Upper lobe of left lung (tissue), 6 donors: ENCODE measurements at places on chromosomes 5 and 9. TPM values are rescaled to one million over a fixed set of nuclear protein-coding genes. Genes with fewer than 3 reads are reported as not detected.

GRCh38 chr9:89022001-89022759 is 30.9 kb downstream of the S1PR3 start:
- DNase-seq, result no peak

- peak; percentile 71 for DNase-seq
These were observed 206.3 kb downstream of the GABBR2 start for GRCh38 chr9:98502311-98502975.

- no peak for DNase-seq
These were observed 460.4 kb upstream of the RORB start for GRCh38 chr9:74036549-74037231.

GRCh38 chr9:1087120-1087881 is 37.1 kb downstream of the DMRT2 start:
- no peak for DNase-seq

DNA sequence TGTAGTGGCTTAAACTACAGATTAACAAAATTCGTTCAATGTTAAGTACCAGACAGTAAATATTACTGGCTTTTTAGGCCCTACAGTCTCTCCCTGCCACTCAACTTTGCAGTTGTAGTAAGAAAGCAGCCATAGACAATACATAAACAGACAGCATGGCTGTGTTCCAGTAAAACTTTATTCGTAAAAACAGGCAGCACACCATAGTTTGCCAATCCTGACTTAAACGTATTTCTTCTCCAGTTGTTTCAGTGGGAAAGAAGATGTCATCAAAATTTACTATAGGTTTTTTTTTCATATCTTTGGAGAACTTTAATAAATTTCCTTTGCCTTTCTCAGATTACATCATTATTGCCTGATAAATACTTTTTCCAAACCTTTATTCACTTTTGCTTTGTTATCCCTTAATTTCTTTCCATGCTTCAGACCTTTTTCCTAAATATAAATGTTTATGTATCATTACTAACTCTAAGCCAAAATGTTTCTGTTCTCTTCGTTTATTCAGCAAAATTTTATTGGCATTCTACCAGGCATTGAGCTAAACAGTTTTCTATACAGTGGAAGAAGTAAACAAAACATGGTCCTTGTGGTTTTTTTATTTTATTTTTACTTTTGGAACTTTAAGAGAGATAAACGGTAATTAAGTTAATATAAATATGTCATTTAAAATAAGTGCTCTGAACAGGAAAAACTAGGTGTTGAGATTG is 64.5 kb downstream of the SLF1 start:
- DNase-seq, result no peak

GRCh38 chr9:124346347-124347163 is 68.7 kb downstream of the PSMB7 start:
- DNase-seq, result peak; percentile 79

DNA sequence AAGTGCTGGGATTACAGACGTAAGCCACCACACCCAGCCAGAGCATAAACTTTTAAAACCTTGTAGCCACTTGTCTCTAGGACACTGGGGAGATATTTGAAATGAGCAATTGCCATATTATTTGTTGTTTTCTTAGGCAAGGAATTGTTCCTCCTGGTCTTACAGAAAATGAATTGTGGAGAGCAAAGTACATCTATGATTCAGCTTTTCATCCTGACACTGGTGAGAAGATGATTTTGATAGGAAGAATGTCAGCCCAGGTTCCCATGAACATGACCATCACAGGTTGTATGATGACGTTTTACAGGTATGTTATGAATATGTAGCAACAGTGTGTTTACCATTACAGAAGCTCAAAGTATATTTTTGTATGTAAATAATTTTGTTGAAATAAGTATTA is 30.5 kb downstream of the SFXN1 start:
- no peak for DNase-seq

DNA sequence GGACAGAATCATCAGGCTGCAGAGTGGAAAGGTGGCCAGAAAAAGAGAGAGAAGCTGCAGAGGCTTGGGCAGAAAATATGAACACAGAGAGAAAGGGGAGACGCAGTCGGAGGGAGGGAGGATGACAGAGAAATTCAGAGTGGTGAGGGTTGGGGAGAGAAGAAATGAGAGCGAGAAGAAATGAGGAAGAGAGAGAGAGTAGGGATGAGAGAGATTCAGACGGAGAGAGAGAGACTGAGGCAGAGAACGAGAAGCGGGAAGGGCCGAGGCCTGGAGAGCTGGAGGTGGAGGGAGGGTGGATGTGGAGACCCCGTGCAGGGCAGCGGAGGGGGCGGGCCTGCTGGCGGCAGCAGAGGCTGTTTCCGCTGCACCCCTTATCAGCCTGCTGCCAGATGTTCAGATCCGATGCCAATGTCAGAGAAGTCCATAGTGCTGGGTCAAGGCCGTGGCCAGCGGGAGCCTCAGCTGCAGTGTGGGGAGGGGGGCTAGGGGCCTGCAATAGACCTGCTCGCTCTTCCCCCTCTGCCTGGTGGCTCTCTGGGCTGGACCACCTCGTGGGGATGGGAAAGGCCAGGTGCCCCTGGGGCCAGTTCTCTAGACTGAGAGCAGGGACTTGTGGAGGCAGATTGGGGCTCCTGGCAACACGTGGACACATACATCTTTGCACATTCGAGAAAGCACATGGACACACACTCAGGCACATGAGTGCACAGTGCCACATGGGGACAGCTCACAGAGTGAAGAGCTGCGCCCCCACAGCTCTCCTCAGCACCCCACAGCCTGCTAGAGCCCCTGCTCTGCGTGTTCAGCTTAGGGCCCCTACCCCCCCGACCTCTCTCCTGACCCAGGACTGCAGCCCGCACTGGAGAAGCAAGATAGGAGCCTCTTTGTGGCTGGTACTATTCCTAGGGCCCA is 4.9 kb upstream of the NR5A1 start:
- DNase-seq, result peak; percentile 72

DNA sequence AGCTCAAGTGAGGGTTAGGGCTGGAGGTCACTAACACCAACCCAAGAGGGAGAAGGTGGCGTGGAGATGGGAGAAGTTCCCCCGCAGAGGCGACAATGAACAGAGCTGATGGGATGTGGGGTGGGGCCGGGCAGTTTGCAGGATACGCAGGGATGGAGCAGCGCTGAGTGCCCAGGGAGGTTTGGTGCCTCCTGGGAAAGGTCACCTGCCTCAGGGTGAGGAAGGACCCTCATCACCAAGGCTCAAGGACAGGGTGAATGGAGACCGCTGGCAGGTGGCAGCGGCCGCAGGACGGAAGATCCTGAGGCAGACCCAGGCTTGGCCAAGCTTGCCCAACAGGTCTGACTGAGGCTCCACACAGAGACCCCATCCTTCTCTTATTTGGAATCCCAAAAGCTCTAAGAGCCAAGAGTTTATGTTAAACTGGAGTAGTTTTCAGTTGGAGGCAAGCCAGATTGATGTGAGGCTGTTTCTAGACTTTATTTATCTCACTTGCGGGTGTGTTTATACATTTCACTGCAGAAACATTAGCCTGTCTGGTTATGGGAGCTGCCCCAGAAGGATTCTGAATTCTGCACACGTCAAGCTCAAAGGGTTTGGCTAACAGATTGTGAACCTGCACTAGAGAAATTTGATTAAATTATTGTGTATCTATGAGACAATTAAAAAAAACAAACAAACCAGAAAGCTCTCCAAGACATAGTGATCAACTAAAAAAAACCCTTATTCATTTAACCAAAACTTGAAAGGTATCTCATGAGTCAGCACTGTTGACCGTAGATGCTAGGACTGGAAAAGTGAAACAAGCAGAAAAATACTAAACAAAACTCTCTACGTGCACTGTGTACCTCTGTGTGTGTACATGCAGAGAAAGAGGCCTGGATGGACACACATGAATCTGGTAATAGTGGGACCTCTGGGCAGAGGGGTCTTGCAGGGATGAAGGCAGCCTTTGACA is 146.2 kb upstream of the PHYKPL start:
- peak; percentile 56 for DNase-seq

DNA sequence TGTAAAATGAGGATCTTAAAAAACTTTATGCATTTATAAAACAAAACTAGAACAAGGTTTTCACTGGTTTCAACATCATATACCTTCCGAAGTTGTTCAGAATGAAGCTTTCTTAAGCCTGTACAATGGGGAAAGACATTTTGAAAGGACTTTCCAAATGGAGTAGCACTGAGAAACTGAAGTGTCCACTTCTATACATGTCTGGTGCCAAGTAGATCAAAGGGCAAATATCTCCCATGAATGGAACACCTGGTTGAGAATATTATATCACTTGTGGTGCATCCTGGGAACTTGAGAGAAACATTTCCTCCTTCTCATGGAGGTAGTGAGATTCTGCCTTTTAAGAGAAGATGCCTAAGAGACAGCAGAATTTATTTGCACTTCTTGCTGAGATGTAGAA is 182.1 kb upstream of the ACTBL2 start:
- no peak for DNase-seq

- DNase-seq, result no peak
These were observed 397.1 kb downstream of the DMAC1 start for GRCh38 chr9:7402334-7403027.

DNA sequence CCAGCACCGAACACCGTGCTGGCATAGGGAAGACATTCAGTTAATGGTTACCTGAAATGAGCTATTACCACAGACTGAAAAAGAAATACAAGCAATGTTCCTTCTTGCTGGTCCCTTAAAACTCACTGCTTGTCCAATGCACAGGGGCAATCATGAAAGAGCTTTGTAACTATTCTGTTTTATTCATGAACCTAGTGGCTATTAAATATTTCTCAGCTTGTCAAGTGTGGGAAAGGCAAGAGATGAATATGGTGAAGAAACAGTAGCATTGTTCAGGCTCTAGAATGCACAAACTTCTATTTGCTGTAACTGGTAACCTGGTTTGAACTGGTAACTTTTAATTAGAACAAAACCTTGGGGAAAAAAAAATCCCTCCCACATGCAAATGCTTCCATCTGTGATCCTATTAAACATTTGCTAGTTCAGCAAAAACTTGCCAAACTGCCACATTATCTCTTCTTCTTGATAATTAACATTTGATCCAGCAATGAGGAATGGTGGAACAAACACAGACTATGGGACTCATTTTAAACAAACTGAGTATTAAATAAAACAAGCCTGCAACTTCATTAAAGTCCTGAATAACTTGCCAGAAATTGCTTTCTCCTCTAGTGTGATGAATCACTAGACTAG is 36.1 kb downstream of the YIPF5 start:
- DNase-seq, result no peak

RASGEF1C gene
- not detected for total RNA-seq

MARVELD2 gene
- total RNA-seq, result 23.4 TPM

C9orf85 gene
- 10.5 TPM for total RNA-seq
